HFFc6 (cell line): ENCODE measurements at places on chromosomes 1 and 21. TPM values are rescaled to one million over a fixed set of nuclear protein-coding genes. Genes with fewer than 3 reads are reported as not detected.

DNA sequence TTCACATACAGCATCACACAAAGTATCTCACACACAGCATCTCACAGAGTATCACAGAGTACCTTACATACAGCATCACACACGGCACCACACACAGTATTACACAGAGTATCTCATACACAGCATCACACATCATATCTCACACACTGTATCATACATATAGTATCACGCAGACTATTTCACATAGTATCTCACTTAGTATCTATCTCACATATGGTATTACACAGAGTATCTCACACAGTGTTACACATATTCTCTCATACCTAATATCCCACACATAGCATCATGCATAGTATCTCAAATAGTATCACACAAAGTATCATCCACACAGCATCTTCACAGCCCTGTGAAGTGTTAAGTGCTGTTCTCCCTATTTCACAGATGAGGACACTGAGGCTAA lies 121.5 kb upstream of the RAB4A start:
- DNase-seq, result no peak

DNA sequence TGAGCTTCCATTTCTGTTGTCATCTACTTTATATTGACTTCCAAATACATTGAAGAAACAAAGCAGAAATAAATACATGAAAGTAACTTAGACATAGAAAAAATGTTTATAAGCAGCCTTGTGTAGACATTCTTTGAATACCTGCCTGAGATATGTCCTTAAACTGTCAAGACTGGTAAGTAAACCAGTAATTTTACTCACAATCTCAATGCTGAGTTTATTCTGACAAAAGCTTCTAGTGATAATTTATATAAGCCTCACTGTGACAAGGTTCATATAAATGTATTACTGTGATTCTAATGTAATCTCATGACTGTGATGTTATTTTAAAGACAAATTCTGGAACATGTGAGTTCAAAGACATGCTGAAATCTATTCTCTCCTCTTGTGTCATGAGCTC lies 516.7 kb upstream of the B3GALT2 start:
- DNase-seq, result peak; percentile 22

DNA sequence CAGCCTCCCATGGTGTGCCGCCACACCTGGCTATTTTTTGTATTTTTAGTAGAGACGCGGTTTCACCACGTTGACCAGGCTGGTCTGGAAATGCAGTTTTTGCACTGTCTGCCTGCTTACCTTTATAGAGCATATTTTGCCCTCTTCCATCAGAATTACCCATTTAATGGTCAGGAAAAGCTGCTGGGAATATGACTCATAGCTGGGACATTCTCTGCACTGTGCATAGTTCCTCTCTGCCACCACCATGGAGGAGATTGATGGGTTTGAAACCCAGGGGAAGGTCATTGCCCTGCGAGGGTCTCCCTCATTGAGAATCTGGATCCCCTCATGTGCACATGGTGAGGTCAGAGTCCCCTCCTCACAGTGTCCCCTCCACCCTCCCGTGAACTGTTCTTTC lies 32.1 kb downstream of the MX1 start:
- DNase-seq, result no peak

- DNase-seq, result no peak
Observed at GRCh38 chr21:22795644-22796043, 1797.4 kb downstream of the NCAM2 start.

DNA sequence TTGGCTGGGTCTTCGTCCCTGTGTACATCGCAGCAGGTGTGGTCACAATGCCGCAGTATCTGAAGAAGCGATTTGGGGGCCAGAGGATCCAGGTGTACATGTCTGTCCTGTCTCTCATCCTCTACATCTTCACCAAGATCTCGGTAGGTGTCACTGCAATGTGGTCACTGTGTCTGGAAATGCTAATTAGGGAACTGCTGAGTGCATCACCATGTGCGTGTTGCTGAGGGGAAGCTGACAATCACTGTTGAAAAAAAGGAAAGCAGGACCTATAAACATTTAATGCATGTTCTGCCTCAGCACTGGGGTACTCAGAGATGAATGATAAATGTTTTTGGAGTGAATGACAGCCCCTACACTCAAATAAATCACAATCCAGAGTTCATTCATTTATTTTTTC lies 6.8 kb downstream of the SLC5A9 start:
- DNase-seq, result no peak

GRCh38 chr21:23401278-23401677 lies 2206.0 kb downstream of the MRPL39 start:
- no peak for DNase-seq

DNA sequence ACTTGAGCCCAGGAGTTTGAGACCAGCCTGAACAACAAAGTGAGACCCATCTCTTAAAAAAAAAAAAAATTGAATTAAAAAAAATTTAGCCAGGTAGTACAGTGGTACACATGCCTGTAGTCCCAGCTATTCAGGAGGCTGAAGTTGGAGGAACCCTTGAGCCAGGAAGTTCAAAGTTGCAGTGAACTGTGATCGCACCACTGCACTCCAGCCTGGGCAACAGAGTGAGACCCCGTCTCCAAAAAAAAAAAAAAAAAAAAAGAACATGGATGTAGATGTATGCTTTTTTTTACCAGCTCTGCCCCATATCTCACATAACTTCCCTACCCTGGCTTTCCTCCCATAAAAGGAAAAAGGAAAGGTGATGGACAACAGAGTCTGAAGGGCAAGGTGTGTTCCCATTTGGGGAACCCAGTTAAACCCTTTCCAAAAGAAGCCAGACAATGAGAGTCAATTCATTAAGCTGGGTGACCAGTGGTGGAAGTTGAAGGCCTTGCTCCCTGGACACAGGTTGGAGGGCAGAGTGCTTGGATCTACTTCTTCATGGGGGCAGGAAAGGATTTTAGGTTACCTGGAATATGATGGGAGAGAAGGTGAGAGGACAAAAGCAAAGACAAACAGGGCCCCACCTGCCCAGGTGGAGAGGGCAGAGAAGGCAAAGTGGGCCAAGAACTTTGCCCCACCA lies 2.9 kb downstream of the KRTCAP2 start:
- no peak for DNase-seq

DNA sequence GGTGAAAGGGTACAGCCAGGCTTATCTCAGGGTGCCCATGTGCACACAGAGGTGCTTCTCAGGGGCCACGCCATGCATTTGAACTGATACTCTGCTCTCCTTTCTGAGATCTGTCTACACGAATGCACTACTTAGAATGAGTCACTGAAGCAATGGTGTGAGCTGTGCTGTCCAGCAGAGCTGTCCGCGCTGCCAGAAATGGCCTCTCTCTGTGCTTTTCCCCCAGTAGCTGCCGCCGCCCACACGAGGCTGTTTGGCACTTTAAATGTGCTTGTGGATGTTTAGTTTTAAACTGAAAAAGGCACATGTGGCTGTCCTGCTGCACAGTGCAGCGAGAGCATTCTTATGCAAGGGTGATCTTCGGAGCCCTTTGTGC lies 87.1 kb upstream of the COL6A1 start:
- DNase-seq, result peak; percentile 51

DNA sequence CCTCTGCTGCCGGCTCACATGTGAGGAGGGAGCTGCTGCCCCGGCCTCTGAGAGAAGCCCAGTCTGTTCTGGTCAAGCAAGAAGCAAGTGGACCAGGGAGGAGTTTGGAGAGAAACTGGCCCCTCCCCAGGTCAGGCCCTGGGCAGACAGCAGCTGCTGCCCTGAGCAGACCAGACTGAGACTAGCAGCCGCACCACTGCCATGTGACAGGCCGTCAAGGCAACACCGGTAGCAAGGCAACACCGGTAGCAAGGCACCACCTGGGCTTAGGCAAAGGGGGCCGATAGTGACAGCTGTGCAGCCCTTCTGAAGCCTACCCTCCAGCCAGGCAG lies 50.3 kb downstream of the ARHGEF16 start:
- DNase-seq, result no peak

- no peak for DNase-seq
Observed at GRCh38 chr21:36913247-36914169, 53.0 kb downstream of the HLCS start.

DNA sequence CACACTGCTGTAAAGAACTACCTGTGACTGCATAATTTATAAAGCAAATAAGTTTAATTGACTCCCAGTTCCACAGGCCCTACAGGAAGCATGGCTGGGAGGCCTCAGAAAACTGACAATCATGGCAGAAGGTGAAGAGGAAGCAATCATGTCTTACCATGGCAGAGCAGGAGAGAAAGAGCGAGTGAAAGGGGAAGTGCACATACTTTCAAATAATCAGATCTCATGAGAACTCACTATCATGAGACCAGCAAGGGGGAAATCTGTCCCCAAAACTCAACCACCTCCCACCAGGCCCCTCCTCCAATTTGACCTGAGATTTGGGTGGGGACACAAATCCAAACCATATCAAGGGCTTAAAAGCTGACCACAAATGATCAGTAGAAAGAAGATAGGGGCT lies 493.2 kb downstream of the PTPRC start:
- no peak for DNase-seq

DNA sequence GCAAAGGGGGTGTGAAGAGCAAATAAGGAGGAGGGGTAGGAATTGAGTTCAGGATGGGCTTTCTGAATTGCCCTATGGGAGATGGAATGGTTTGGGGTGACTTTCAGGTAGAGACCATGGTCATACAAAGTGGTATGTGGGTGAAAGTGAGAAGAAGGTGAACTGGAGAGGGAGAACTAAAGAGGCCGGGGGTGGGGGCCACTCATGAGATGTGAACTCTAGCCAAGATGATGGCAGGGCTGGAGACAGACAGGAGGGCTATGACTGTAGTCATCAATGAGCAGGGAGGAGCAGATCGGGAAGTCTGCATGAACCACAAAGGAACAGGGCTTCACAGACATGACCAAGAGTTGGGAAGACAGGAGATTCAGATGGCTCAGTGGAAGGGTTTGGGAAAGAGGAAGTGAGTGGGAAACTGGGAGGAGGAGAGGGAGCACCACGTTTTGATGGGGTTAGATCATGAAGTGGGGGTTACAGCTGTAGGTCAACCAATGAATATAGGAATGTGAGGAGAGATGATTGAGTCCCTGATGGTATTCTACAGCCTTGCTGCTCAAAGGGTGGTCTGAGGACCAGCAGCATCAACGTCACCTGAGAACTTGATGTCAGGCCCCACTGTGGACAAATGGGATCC lies 20.7 kb upstream of the LRRC8D start:
- DNase-seq, result no peak

DNA sequence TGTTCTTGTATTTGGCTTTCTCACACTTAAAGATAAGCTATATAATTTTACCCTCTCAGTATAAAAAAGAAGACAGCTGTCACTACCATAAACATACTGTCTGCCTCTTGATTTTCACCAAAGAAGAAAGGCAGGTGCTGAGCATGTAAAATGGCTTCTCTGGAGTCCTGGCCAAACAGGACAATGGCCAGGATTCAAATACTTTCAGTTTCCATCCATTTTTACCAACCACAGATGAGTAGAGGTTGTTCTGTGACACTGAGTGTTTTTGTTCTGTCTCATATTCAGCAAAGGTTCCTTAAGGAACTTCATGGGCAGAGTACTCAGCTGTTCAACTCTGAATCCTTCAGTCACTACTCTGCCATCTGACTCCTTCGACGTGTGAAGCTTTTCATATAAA lies 29.4 kb upstream of the RAB3GAP2 start:
- no peak for DNase-seq

DNA sequence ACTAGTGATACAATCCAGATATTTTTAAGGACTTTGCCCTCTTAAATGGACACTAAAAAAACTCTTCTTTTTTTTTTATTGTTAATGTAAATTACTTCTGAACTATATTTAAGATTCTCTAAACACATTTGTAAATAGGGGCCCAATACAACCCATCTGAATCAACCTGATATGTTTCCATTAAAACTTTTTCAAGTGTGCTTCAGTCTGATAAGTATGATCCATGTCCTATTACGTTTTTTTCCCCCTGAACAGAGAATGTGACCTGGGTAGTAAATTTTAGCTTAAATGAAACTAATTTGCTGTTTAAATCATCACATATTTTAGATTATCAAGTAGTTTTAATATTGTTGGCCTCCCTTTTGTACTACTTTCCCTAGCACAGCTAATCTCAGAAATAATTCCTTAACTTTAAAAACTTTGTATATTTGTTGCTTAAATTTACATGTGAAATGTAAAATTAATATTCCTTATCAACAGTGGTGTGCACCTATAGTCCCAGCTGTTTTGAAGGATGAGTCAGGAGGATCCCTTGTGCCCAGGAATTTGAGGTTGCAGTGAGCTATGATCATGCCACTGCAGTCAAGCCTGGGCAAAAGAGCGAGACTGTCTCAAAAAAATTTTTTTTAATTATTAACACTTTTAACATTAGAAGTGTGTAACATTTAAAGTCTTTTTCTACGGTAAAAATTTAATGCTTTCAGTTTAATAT lies 3.0 kb upstream of the PKN2 start:
- no peak for DNase-seq

GRCh38 chr1:63205776-63206175 lies 116.6 kb upstream of the FOXD3 start:
- DNase-seq, result no peak

DNA sequence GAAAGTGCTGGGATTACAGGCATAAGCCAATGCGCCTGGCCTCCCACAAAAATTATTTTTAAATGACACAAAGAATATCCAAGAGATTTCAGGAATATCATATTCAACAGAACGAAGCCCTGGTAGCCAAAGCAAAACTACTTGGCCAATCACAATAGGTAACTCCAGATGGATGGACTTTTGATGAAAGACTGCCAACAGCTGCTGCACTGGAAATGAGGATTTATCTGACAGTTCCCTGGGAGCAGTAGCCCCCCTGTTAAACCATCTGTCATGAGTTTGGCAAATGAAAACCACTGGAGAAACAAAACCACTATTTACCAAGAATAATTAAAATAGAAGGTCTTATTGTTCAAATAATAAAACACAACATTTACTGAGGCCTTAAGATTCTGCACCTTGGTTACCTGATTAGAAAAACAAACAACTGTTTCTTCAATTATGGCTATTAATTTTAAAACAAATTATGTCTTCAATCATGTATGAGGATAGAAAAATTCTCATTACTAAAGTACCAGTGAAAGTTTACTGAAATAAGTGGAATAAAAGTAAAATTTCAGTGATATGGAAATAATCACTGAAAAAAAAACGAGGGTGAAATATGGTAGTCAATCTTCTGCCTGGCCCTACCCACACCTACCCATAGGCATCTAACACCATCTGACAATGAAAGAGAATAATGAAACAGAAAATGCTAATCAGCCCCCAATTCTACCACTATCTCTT lies 34.3 kb upstream of the PSMG1 start:
- no peak for DNase-seq

DNA sequence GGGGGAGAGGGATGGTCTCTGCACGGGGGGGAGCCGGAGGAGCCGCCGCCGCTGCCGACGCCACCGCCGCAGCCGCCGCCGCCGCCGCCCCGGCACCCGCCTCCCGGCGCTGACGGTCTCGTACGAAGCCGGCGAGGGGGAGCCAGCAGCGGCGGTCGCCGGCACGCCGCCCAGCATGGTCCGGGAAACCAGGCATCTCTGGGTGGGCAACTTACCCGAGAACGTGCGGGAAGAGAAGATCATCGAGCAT lies 311 bp downstream of the SPEN start:
- no peak for DNase-seq

GRCh38 chr1:149917571-149918144 lies at the start of gene SV2A:
TSS of gene SV2A (minus strand) at chr1:149917844. CDS start at chr1:149913840, 4,004 bp downstream.
- peak; percentile 19 for DNase-seq

GRCh38 chr1:80003250-80003649 lies 996.7 kb upstream of the ADGRL4 start:
- DNase-seq, result no peak

- DNase-seq, result no peak
Observed at GRCh38 chr1:223413216-223413615, 20.0 kb downstream of the CCDC185 start.

The KRTAP13-3 gene
- total RNA-seq, result not detected in 3 replicates

The ASPM gene
- 18.8 to 43.4 TPM (median 35.4 TPM) in 3 replicates for total RNA-seq

The FMOD gene
- total RNA-seq, result 0.19 to 0.74 TPM (median 0.65 TPM) in 3 replicates

The NID1 gene
- total RNA-seq, result 99.5 to 108 TPM (median 103 TPM) in 3 replicates

The LRRC71 gene
- 0.26 TPM in 1 of 3 replicates, not detected in the others for total RNA-seq

The SPATA46 gene
- not detected in 3 replicates for total RNA-seq

The WDR26 gene
- total RNA-seq, result 85.4 and 102 TPM in 2 replicates

The STIL gene
- 8.4 to 15.4 TPM (median 11.9 TPM) in 3 replicates for total RNA-seq

The RBM15 gene
- total RNA-seq, result 14.4 and 16.3 TPM in 2 replicates
